ENCODE measurements at places on chromosomes 3 and 15.

DNA sequence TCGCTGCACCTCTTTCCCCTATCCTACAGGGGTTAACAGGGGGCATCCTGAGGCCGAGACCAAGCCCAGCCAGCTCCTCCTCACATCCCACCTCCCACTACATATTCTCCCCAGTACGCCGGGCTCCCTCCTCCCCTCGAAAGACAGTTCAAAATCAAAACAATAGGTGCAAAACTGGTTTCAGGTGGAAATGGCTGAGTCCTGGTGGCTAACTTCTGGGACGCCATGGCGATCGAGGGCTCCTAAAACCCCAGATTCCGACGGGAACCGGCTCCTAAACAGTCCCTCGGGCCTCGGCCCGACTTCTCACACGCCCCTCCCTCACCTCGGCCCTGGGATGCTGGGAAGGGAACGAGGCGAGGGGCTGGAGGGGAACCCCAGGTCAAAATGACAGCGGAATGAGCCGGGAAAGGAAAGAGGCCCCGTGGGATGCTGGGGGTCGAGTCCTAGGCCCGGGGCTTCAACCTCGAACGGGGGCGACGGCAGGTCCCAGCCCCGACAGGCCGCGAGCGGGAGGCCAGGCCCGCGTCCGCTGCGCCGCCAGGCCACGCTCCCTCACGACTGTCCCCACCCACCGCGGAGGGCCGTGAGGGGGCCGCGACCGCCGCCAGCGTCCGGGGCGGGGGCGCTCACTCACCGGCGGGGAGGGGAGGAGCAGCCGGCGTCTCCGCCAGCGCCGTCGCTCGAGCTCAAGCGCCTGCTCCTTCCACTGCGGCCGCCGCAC lies 492 bp downstream of the TMCC1 start:
- no peak for DNase-seq

DNA sequence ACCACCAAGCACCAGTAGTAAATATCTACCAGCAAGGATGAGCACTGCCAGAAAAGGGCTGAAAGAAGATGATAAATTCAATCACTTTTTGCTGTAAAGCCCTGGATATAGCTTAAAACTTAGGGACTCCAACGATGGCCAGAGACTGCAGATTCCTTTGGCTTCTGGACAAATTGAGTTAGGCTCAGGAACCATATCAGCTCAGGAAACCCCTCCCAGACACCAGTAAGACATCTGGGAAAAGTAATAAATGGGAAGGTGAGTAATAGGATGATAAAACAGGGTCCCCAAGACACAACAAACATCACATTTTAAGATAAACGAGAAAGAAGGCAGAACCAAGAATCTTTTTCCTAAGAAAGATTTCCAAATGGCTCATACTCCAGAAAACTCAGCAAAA lies 65.0 kb downstream of the ANP32A start:
- DNase-seq: no peak

GRCh38 chr3:69934398-69934797 lies 65.1 kb upstream of the SAMMSON start:
- DNase-seq: no peak

GRCh38 chr15:70555713-70556112 lies 207.6 kb downstream of the UACA start:
- no peak for DNase-seq

GRCh38 chr15:55998478-55998877 lies 5.1 kb upstream of the NEDD4 start:
- DNase-seq: no peak

DNA sequence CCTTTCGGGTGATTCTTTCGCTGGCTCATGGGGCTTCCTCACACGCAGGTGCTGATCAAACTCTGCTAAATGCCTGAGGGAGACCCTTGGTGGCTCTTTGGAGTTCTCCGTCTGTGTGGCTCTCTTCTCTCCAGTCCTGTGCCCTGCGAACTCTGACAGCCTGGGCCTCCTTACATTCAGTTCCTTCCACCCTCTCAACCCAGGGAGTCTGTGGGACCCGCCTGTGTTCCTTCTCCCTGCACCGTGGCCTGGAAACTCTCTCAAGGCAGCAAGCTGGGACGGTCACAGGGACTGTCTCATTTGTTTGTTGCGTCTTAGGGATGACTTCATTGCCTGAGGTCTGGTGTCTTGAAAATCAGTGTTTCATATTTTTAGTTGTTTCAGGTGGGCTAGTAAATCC lies 37.0 kb upstream of the CORO2B start:
- no peak for DNase-seq

GRCh38 chr3:97278506-97278905 lies 464.1 kb downstream of the EPHA6 start:
- DNase-seq: no peak

DNA sequence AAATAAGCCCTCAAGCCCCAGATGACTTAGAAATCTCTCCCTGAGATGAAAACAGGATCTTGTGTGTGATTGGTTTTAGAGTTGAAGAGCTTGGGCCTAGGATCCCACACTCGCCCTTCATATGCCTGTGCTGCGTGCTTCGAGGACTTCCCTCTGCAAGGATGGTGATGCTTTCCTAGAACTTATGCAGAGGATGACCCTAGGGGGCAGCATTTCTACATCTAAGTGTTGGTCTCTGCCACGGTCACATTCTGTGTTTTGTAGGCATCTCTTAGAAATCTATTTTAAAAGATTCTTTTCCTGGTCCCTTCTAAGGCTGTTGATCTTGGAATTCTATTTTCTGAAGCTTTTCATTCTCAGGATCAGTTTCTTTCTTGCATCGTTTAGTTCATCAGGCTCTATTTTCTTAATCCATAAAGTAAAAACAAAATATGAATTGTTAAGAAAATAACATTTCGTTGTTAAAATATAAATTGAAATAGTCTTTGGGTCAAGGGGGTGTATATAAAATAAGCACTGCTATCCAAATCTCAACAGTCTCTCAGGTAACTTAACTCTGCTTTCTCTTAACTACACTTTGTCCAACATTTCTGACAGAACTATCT lies 45.7 kb downstream of the WDR76 start:
- DNase-seq: no peak

- no peak for DNase-seq
Observed at GRCh38 chr3:42209917-42210316, 56.1 kb downstream of the CCK start.

GRCh38 chr15:100937171-100937570 lies 18.0 kb downstream of the LRRK1 start:
- DNase-seq: no peak

DNA sequence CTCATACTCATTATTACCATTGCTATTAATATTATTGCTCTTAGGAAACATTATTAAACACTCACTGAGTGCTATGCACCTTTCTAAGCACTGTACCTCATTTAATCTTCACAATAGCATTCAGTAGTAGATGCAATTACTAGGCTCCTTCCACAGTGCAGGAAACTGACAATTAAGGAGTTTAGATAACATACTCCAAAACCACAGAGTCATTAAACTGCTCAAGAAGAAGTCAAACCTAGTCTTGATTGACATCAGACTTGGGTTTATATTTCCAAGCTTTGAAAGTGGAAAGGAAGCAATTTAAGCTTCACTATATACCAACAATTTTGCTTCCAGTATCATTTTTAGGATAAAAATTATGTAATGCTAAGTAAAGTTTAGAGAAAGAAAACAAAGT lies 490.1 kb upstream of the ARRDC4 start:
- no peak for DNase-seq

DNA sequence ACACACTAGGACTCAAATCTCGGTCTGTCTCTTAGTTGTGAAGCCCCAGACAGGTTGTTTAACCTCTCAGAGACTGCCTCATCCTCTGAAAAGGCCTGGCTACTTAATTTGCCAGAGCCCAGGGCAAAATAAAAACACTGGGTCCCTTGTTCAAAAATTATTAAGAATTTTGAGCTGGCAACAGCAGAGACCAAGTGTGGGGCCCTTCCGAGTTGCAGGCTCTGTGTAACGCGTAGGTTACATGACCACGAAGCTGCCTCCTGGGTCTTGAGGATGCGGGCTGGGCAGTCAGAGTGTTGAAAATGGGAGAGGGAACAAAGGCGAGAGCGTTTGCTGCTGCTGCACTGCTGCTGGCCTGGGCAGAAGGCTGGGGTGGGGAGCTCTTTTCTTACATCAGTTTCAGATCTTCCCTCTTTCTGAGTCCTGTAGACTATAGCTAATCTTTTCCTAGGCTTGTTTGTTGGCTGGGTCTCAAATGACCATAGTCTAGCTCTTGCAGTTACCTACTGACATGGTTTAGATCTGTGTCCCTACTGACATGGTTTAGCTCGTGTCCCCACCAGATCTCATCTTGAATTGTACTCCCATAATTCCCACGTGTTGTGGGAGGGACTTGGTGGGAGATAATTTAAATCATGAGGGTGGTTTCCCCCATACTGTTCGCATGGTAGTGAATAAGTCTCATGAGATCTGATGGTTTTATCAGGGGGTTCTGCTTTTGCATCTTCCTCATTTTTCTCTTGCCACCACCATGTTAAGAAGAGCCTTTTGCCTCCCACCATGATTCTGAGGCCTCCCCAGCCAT lies 49.9 kb downstream of the CLEC3B start:
- no peak for DNase-seq

- DNase-seq: no peak
Observed at GRCh38 chr3:98985431-98985830, 83.9 kb upstream of the DCBLD2 start.

DNA sequence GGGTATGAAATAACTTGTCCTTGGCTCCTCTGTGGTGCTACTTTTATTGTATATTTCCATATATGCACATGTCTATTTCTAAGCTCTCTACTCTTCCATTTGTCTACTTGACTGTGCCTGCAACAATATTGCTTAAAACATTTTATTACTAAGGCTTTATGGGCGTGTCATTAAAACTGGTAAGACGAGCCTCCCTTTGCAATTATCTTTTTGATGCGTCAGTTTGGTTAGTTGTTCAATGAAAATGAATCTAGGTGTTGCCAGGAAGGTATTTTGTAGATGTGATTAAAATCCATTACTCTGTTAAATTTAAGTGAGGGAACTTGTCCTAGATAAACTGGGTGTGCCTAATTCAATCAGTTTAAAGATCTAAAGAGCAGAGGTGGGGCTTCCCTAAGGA lies 12.9 kb upstream of the TRA2B start:
- DNase-seq: no peak

DNA sequence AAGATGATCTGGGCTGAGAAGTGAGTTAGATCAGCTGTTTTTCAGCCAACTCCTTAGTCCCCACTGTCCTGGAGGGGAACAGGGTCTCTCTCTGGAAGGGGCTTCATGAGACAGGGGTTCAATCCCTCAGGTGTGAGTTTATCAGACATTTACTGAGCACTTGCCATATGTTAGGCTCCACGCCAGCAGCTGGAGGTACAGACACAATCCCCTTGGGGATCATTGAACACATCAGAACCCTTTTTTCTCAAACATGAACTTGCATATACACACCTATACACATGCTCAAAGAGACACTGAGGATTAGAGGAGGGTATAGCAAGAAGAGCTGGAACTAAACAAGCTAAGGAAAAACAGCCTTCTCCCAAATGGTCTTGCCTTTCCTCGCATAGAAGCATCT lies 5.5 kb upstream of the BMF start:
- no peak for DNase-seq
